ENCODE measurements at places on chromosomes 4 and X. TPM values are rescaled to one million over a fixed set of nuclear protein-coding genes. Genes with fewer than 3 reads are reported as not detected.

GRCh38 chr4:146340798-146341197 lies 126.5 kb downstream of the REELD1 start:
- no peak for DNase-seq

Gene NAP1L2
- 3.1 TPM for polyA plus RNA-seq

GRCh38 chr4:120293341-120293740 lies 226.7 kb upstream of the MAD2L1 start:
- no peak for DNase-seq

DNA sequence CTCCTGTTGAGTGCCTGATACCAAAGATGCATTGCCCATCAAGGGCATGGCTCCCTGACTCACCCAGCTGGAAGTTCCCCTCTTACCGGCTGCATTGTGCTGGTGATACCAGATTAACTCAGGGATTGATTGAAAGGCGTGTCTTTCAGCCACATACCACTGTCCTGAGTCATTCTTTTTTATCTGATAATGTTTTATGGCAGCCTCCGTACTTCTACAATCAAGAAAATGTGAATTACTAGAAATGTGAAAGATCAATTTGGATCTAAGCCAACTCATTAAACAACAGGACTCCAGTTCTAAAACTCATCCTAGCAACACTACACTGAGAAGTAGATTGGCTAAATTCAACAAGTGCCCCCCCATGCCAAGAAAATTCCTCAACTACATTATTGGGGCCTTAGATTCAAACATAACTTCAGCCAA lies 40.0 kb downstream of the TXK start:
- no peak for DNase-seq

- no peak for DNase-seq
Measured at GRCh38 chrX:129346574-129346973, 176.7 kb downstream of the SMARCA1 start.

Gene CCKAR
- 0.10 TPM for polyA plus RNA-seq

- peak; percentile 20 for DNase-seq
Measured at GRCh38 chr4:2009651-2010233, 968 bp upstream of the NELFA start.

Gene TLR8
- 0.41 TPM for polyA plus RNA-seq

Gene NIPAL1
- 10.7 TPM for polyA plus RNA-seq

GRCh38 chr4:184343502-184344177 lies 126.0 kb upstream of the ENPP6 start:
- DNase-seq = peak; percentile 71

Gene USP11
- polyA plus RNA-seq = 154 TPM

Gene MPC1L
- polyA plus RNA-seq = not detected

Gene GYPA
- polyA plus RNA-seq = 36.7 TPM

Gene COX7B2
- polyA plus RNA-seq = not detected

DNA sequence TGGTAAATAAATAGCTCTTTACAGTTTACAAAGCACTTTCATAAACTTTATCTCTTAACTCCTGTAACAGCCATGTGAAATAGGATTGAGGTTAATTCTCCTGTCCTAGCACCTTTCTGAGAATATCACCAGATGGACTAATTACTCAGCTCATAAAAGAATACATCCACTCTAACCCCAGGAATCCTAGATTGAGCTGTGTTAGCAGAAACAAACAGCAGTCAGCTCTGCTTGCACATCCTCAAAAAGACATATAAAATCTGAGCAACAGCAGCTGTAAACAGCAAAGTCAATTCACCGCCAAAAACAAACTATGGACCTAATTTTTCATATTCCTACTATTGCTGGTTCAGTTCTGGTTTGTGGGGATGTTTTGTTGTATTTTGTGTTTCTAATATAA lies 182.8 kb downstream of the QDPR start:
- DNase-seq = no peak

DNA sequence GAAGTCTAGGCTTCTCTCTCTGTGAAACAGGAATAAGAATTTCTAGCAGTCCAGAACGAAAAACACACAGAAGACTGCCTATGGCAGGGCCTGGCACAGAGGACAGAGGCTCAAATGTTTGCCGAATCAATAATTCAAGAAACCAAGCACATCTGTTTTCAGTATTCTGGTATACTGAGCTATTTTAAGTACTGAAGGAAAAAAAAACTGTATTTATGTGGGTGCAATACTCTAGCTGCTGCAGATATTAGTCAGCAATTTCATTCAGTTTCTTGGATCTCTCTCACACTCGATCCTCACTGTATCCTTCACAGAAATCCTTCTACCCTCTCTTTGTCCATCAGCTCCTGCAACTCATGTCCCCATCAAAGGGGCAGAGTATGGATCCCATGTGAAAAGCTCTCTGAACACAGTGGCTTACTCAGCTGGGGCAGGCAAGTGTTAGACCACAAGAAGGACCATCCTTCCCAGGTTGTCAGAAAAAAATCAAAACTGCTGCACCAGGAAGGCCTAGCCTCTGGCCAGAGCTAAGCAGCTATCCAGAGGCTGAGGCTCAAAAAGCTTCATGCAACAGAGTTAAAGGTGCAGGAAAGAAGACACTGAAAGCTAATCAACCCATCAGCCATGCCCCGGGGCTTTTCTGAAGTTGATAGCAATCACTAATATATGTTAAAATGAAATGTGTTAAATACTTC lies 9.1 kb upstream of the USO1 start:
- no peak for DNase-seq

DNA sequence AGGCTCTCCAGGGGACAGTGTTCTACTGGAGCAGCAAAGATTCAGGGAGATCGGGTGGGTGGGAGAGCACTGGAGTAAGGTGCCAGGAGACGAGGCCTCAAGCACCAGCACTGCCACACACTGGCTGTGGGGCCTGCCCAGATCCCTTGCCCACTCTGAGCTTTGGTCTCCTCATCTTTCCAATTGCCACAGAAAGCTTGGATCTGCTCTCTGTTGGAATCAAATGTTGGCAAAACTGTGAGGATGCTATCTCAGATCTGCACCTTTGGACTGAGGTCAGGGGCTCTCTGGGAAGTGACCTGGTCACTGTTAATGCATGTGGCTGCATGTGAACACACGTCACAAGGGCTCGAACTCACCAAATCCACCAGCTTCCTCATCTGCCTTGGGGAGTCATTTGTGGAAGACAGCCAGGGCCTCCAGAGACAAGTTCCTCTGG lies 1.3 kb downstream of the RIPPLY1 start:
- DNase-seq = no peak

GRCh38 chr4:166655705-166656104 lies 578.6 kb downstream of the SPOCK3 start:
- DNase-seq = no peak

Gene SMIM43
- polyA plus RNA-seq = 0.34 TPM

Gene TLL1
- 1.7 TPM for polyA plus RNA-seq

- DNase-seq = no peak
Measured at GRCh38 chr4:106287353-106287969, 28.5 kb downstream of the TBCK start.

- no peak for DNase-seq
Measured at GRCh38 chr4:89712141-89712540, 124.8 kb downstream of the SNCA start.

Gene PRR32
- not detected for polyA plus RNA-seq

GRCh38 chr4:44738615-44739014 lies 12.3 kb upstream of the GNPDA2 start:
- DNase-seq = no peak

DNA sequence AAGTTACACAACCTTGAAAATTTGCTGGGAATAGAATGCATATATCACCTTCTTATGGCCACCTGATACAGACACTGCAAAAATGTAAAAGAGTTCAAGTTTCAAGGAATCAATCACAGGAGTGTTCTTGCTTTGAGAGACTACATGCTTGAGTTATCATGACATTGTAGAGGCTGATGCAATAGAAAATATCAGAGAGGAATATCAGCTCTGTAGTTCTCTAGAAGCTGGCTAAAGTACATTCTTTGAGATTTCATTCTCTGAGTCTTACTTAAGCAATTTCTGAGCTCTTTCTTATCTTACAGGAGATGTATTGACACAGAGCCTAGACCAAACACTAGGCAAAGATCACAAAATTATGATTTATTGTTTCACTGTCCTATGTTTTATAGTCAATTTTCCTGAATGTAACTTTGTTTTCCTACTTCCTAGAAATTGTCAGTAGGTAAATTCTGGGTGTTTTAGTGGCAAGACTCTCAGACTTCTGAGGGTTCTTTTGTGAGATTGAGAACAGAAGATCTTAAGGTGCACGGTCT lies 152.1 kb upstream of the HPGD start:
- no peak for DNase-seq

DNA sequence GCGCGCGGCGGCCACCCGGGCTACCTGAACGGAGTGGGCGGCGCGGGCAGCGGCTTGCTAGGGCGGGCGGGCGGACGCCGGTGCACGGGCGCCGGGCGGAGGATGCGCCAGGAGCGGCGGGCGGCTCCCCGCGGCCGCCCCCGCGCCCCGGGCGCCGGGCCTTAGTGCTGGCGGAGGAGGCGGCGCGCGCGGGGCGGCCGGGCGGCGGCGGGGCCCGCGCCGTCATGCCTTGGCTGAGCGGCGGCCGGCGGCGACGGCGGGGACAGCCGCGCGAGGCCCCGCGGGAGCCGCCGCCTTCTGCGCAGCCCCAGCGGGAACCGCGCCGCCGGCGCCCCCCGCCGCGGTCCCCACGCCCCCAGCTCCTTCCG lies 48.2 kb downstream of the CLDN34 start:
- DNase-seq = no peak

DNA sequence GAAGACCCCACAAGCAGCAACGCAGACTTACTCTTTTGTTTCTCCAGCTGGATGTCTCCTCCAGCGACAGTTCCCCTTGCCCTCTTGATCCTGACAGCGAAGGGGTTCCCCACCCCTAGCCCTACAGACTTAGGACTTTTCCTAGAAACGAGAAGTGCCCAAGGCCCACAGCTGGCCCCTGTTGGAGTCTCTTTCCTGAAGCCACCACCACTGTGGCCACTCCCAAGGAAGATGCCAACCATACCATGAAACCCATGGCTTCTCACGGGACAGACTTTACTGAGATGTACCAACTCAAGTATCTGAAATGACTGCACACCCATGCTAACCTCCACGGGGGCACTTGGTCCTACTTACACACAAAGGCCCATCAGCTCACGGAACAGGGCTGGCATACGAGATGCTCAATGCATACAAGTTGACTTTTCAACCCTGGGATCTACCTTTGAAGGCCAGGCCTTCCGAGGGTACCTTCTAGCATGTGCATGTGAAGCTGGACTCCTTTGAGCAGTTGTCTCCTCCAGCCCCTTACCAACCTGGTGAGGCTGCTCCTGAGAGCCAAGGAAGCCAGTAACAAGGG lies 924 bp upstream of the IRAK1 start:
- DNase-seq = no peak

DNA sequence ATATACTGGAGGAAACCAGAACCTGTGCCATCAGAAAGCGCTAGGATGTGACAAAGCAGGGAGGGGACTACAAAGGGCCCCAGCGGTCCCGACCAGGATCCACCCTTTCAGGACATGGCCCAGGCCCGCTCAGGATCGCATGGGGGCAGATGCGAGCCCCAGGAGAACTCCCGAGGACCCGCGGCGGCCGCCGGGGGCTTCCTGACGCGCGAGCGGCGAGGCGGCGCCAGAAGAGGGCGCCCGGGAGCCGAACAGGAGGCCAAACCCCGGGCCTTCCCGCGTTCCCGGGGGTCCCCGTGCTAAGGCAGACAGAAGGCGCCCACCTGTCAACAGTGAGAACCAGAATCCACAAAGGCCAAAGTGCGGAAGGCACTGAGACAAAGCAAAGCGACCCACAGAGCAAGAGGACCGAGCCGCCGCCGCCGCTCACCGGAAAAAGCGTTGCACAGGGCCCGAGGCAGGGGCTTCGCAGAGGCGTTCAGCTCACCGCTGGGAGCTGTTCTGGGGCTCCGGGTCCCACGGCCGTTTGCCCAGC lies 7.3 kb upstream of the OPN1LW start:
- DNase-seq = no peak

DNA sequence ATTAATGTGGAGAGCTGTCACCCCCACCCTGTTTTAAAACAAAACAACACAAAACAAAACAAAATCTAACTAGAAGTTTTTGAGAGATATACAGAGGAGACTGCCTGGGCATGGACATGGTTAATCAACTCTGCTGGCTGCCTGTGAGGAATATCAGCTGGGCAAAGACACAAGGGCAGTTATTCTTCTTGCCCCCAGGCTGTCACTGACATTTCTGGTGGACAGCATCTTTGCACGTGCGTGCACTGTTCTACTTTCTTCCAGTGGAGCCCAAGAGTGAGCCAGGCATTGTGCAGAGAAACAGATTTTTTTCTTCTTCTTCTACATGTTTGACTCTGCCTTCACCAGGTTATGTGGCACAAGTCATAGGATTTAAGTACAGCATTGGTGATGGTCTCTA lies 13.8 kb downstream of the IRS4 start:
- no peak for DNase-seq

Gene MAGEA8
- polyA plus RNA-seq = 0.41 TPM

DNA sequence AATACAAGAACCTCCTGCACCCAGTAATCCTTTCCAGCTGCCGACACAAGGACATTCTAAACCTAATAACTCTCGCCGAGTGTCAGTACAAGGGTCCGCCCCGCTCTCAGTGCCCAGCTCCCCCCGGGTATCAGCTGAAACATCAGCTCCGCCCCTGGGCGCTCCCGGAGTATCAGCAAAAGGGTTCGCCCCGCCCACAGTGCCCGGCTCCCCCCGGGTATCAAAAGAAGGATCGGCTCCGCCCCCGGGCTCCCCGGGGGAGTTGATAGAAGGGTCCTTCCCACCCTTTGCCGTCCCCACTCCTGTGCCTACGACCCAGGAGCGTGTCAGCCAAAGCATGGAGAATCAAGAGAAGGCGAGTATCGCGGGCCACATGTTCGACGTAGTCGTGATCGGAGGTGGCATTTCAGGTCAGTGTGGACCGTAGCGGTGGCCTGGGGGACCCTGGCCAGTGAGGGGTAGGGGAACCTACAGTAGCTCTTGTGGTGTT lies at the start of gene MAOA:
Gene MAOA, plus strand, starts transcription at position 295 of the 490 bp plus-strand sequence. Its CDS starts 43 bp downstream, at position 338.
- DNase-seq = no peak

DNA sequence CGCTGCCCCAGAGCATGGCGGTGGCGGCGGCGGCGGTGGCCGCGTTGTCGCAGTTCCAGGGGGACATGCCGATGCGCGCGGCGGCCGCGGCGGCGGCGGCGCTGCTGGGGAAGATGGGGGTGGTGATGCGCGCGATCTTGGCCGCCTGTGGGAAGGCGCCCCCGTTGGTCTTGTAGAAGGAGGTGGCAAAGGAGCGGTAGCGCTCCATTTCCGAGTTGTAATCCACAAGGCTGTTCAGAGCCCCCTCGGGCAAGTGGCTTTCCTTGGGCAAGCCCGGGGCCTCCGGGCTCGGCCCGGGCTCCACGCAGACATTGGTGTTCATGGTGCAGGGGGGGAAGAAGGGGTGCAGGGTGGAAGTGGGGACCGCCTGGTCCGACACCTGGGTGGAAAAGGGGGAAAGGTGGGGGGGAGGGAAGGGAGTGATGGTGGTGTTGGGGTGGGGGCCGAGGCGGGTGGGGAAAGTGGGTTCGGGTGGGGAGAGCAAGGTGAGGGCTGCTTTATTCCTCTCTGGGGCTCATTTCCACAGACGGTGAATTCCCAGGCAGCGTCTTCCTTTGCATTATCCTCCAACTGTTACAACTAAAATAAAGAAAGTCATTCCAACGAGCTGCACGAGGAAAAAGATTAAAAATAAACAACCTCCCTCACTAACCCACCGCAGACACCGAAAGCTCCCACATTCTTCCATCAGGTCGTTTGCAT lies 3.1 kb downstream of the CXXC4 start:
- DNase-seq = no peak

Gene SATL1
- 0.76 TPM for polyA plus RNA-seq

Data from left renal pelvis (tissue), 4 donors.